ENCODE measurements at places on chromosomes 16 and 17.

DNA sequence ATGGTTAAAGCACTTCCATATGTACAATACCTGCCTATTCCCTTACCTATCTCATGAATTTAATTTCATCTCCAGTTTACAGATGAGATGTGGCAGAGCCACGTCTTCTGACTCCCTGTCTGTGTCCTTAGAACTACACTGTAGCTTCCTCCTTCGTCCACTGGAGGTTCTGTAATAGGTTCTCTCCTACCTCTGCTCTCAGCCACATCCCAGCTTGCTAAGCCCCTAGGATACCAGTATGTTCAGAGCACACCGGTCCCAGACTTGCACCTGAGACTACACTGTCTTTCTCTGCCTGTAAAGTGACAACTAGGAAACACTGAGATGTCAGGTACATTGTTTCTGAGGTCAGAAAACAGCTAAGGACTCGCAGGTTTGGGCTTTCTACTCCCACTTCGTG is 3.8 kb upstream of the RASL10B start:
- no peak for DNase-seq

- no peak for DNase-seq
These were observed 19.7 kb downstream of the RHBDL3 start for GRCh38 chr17:32285306-32285705.

DNA sequence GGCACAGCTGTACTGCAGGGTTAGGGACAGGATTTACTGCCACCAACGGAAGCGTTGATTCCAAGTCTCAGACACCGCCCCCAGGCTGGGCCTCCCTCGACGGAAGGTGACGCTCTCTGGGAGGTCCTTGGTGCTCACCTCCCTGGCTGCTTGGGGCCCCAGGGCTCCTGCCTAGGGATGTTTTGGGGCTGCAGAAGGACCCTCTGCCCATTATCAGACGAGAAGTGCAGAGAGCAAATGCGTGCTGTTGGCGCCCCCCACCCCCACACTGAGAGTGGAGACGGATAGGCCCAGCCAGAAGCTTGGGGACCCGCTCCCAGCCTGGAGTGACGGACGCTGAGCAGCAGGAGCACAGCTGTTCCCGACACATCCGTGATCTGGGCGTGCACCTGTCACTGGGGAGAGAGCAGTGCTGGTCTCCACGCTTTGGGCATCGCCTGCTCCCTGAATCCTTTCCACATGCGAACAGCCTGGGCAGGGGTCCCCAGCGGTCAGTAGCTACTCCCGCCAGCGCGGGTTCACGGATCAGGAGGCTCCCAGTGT is 5.1 kb upstream of the SOX8 start:
- DNase-seq: no peak

DNA sequence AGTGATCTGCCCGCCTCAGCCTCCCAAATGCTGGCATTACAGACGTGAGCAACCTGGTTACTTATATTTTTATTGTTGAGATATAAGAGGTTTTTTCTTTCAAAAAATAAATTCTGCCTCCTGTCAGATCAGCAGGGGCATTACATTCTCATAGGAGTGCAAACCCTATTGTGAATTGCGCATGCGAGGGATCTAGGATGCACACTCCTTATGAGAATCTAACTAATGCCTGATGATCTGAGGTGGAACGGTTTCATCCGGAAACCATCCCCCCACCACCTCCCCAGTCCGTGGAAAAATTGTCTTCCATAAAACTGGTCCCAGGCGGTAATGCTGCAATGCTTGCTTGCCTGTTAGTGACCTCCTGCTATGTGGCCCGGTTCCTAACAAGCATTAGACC is 7.5 kb upstream of the CNEP1R1 start:
- no peak for DNase-seq

GRCh38 chr16:85781695-85782370 is 17.5 kb downstream of the EMC8 start:
- no peak for DNase-seq

- DNase-seq: no peak
These were observed 13.8 kb downstream of the CLUAP1 start for GRCh38 chr16:3514621-3515020.

DNA sequence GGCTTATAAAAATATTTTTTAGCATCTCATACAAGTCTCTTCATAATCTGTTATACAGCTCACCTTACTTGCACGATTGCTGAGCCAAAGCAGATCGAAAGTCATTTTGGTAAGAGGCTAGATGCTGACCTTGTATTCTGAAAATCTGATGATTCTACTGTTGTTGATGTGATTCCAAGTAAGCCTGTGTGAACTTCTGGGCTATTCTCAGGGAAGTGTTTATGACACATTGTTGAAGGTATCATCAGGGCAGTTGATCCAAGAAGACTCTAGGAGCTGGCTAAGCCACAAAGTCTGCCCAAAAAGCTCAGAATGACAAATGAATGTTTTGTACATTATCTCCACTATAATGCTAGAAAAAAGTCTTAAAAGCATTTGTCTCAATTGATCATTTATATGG is 16.0 kb downstream of the OMG start:
- DNase-seq: no peak

GRCh38 chr17:80765241-80765961 is 220.8 kb downstream of the RPTOR start:
- no peak for DNase-seq

DNA sequence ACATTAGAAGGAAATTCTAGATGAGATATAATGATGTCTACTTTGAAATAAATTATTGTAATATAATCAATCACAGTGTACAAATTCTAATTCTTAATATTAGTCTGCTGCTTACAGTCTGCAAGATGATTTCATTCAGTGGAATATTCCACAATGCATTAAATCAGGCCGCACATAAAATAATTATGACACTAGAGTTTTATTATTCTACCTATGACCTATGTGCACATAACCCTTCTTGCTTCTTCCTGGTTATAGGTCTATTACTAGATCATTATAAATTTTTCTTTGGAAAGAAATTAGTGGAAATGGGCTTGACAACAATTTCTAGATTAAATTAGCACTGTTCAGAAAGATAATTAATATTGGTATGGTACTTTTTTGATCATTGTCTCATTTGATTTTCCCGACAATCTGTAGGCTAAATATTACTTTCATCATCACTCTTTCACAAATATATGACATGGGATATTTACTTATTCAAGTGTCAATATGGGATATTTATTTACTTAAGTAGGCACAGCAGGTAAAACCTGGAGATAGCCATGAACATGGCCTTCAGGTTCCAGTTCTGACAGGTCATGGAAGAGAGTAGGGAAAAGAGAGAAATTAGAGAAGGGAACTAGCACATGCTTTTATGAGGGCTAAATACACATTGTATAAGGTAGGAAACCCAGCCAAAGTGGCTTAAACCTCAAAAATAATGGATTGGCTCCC is 476.4 kb downstream of the TOX3 start:
- no peak for DNase-seq

DNA sequence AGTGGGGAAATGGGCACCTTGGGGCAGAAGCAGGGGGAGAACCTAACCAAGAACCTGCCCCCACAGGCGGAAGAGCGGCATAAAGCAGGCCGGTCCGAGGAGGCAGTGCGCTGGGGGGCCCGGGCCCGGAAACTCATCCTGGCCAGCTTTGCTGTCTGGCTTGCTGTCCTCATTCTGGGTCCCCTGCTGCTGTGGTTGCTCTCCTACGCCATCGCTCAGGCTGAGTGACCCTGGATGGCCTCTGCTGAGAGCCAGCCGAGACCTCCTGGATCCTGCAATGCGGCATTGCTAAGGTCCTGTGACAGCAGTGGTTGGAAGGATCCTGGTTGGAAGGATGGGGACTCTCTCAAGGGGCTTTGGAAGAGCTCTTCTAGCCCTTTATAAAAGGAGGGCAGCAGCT is 4.5 kb upstream of the PHKG2 start:
- DNase-seq: no peak

DNA sequence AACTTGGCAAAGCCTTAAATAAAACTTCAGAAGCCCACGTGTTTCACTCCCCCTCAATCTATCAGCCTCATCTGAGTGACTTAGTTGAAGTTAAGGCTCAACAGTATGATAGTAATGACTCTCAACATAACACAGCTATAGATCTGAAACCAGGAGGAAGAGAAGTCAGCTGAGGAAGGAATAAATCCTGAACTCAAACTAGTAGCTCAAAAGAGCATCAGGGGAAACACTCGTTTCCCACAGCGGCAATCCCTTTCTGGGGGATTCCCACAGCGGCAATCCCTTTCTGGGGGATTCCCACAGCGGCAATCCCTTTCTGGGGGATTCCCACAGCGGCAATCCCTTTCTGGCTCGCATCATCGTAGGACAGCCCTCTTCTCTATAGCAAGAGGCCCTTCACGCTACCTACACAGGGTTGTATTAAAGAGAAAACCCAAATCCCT is 56.8 kb downstream of the ZZEF1 start:
- no peak for DNase-seq

- no peak for DNase-seq
These were observed 47.1 kb upstream of the SDK2 start for GRCh38 chr17:73691321-73691766.

GRCh38 chr17:59762049-59762823 is 54.8 kb downstream of the VMP1 start:
- DNase-seq: no peak

- DNase-seq: no peak
These were observed 190.4 kb downstream of the USP22 start for GRCh38 chr17:20852239-20852989.

DNA sequence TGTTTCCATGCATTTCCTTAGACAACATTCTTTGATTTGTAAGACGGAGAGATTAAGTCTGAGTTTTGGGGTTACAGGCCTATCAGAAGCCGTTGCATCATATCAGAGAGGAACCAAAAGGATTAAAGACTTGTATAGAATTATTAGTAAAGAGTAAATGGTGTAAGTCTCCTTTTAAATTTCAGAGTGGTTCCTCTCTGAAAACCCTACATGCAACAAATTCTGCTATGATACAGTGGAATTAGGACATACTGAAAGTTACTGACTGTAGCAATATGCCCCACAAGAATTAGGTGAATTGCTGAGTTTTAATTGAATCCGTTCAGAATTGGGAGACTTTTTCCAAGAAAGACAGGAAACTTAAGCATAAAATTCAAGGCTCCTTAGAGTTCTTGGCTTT is 221.6 kb downstream of the FTO start:
- DNase-seq: no peak

- DNase-seq: peak; percentile 63
These were observed 7.3 kb downstream of the SLC22A31 start for GRCh38 chr16:89192956-89193575.

DNA sequence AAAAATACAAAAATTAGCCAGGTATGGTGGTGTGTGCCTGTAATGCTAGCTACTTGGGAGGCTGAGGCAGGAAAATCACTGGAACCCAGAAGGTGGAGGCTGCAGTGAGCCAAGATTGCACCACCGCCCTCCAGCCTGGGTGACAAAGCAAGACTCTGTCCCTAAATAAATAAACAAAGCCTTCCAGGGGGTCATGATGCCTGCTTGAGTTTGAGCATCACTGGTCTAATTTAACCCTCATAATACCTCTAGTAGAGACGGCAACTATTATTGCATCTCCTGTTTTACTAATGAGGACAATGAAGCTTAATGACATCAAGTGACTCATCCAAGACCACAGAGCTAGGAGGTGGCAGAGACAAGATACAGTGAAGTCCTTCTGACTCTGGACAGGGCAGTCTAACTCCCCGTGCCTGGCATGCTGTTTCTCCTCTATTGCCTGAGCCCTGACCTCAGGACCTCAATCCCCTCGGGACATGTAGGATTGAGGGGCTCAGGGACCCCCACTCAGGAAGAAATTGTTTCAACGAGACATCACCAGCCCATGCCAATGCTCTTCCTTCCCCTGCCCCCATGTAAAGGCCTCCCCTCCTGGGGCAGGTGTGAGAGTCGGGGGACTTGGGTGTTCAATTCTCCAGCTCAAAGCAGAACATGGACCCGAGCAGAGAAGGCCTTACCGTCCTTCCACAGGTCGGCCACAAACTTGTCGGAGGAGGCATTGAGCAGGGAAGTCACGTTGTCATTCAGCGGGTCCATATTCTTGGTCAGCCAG is 102.9 kb downstream of the NDE1 start:
- no peak for DNase-seq

DNA sequence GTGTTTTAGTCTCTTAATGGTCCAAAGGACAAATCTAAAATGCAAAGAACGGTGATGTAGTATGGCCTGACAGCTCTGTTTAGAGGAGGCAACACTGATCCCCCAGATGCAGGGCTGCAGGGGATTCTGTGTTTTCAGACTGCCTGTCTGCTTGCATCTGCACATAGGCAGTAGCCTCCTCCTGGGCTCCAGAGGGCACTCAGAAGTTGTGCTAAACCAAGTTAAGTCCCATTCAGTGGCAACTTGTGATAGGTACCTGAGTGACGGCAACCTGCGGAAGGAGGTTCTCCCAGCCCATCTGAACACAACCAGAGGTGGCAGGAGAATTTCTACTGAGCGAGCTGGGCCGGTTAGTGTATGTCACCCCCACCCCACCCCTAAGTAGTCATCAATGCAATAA is 9.9 kb downstream of the HAS3 start:
- DNase-seq: no peak

- no peak for DNase-seq
These were observed 150.2 kb upstream of the CACNG5 start for GRCh38 chr17:66684731-66685130.

DNA sequence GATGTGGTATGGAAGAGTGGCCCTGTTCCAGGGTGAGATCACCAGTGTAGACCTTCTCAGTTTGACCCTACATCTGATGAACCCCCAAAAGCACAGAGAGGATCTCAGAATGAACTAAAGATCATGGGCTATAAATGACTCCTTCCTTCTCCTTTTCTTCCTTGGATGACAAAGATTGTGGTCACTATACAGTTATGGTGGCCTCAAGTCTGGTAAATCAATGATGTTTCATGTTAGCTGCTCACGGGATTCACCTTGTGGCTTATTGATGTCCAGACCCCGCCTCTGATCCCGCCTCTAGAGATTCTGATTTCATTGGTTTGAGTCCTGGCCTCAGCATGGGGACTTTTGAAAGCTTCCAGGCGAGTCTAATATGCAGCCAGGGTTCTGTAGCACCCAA is 112.2 kb downstream of the PITPNC1 start:
- DNase-seq: no peak

- no peak for DNase-seq
These were observed 10.6 kb downstream of the RMI2 start for GRCh38 chr16:11355862-11356261.
